GM13977 (cell line): ENCODE measurements at places on chromosomes 11 and 22.

- no peak for DNase-seq
These were observed 137.7 kb downstream of the MN1 start for GRCh38 chr22:27663812-27664211.

DNA sequence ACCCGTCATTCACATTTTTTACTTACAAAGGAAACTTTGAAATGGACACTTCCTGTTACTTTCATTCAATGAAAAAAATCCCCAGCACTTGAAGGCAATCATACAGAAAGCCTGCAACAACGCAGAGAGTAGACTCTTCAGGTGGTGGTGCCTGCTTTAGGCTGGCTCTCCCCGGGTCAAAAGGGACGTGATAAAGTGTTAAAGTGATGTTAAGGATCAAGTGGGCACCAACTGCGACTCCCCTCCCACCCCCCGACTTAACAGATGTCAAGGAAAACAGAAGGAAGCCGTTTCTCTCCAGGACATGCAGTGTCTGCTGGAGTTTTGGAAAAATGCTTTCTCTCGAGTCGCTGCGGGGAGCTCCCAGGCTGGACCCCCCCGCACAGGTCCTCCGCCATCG is 414 bp upstream of the PNPLA3 start:
- peak; percentile 72 for DNase-seq

DNA sequence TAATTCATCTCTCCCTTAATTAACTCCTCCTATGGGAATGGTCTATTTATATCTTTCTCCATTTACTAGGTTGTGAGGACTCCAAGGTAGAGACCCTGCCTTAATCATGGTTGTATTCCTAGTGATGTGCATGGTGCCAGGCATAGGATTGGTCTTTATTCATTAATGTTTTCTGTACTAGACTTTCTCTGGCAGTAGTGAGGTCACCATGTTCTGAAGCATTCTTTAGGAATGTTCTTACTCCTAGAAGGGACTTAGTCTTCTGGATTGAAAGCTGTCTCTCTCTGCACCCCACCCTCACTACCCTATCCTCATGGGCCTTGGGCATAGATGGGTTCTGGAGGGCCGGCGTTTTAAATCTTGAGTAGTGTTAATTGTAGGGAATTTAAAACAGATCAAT is 10.6 kb upstream of the INSC start:
- DNase-seq: no peak

- DNase-seq: peak; percentile 5
These were observed 49.5 kb downstream of the GAB4 start for GRCh38 chr22:16958475-16958874.

GRCh38 chr11:126229858-126230540 is 18.4 kb downstream of the FAM118B start:
- DNase-seq: no peak

DNA sequence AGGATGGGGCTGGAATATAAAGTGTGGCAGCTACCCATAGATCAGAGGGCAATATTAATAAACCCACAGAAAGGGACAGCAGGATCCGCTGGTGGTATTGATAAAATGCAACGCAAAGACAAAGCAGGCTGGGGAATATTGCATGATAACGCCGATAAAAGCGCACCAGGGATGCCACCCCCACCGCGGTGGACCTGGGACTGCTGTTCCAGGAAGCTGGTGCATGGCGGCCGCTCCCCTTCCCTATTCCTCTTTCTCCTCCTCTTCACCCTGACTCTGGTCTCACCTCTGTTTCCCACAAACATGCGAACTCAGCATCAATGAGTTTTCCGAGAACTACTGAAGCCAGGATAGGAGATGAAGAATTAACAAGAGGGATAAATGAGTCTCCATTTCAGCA is 20.2 kb downstream of the SPATA19 start:
- no peak for DNase-seq

DNA sequence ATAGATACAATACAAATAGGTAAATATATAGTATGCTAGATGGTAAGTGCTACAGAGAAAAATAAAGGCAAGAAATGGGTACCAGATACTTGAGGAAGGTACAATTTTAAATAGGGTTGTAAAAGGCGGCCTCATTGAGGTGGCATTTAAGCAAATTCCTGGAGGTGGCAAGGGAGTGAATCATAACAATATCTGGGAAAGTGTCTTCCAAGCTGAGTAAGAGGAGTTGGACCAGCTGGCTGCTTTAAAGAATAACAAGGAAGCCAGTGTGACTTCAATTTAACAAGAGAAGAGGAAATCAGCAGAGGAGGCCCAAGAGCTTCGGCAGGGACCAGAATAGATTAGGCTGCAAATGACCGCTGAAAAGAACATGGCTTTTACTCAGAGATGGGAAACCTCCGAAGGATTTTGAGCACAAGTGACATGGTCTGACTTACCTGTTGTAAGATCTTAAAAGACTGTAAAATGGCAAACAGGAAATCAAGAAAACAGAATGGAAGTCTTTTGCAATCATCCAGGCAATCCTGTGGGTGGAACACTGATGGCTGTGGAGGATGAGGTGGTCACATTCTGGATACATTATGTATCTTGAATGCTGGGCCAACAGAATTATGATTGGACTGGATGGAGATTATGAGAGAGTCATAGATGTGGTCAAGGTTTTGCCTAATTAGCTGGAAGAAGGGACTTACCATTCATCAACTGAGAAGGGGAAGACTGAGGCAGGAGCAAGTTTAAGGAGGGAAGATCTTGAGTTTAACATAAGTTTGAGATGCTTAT is 77.2 kb downstream of the RDX start:
- DNase-seq: no peak
